ENCODE measurements at places on chromosomes 11 and 22.
A peak's percentile ranks its signal among the peaks of the same experiment; 100 is the strongest.

GRCh38 chr22:28930357-28931007, 47.1 kb downstream of the ZNRF3 start:
- no peak for DNase-seq

DNA sequence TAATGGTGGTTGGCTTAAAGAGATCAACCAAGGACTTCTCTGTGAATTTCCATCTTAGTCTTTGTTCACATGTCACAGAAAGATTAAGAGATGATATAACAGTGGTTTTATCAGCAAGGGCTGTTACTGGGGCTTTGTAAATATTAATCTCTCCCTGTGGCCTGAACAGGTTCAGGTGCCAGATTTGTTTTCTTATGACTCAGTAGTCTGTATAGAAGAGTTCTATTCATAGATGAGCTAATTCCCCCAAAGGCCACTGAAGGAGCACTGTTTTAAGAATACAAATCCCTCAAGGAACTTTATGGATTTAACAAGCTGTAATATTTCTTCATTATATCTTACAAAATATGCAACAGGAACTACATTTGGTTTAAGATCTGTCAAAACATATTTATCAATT, 50.4 kb downstream of the TCP11L1 start:
- no peak for DNase-seq

- DNase-seq = no peak
Observed at GRCh38 chr11:27184458-27185312, 144.1 kb downstream of the BBOX1 start.

GRCh38 chr11:28009996-28010395, 98.0 kb downstream of the KIF18A start:
- no peak for DNase-seq

DNA sequence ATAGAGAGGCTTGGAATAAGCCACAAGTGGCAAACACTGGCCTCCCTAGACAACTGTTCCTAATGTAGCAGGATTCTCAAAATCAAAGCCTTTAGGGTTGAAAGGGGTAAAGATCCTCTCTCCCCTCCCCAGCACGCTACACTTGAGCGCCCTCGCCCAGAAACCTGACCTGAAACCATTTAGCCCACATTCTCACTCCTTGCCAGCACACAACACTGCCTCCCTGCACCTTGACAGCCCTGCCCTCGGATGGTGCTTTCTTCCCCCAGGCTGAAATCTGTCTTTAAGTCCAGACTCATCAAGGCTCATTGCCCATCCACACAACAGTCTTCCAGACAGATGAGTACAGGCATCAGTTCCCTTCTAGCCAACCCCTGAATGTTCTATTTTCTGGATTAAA, 26.5 kb downstream of the CWC15 start:
- no peak for DNase-seq

DNA sequence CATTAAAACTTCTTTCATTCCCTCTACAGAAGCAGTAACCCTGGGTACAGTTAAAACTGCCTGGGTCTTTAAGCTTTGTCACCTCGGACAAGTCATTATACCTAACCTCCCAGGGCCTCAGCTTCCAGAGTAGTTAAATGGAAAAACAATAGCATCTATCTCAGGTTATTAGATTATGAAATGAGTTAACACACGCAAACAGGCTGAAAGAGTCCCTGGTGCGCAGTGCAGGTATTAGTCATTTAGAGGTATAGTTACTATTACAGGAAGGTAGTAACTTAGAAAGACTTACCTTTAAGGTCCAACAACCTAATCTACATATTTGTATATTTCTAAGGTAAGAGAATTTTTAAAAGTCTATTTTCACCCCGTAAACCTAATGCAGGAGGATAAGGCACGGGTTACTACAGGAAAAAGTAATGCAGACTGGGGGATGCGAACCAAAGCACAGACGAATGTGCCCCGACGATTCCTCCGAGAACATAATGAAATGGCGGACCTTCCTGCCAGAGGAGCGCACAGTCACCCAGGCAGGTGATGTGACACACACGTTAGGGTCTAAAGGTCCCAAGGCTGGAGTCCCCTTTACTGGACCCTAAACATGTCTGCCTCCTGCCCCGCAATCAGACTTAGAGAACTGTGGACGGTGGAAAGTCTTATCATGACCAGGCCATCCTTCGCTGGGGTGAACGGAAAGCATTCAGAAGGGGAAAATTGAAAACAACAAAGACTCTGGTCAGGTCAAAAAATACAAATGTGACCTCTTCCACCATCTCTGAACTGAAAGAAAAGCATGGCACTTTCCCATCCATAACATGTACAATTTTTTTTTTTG, 1.3 kb downstream of the NAP1L4 start:
- no peak for DNase-seq

- no peak for DNase-seq
Observed at GRCh38 chr11:132451942-132452601, 1080.2 kb downstream of the OPCML start.

DNA sequence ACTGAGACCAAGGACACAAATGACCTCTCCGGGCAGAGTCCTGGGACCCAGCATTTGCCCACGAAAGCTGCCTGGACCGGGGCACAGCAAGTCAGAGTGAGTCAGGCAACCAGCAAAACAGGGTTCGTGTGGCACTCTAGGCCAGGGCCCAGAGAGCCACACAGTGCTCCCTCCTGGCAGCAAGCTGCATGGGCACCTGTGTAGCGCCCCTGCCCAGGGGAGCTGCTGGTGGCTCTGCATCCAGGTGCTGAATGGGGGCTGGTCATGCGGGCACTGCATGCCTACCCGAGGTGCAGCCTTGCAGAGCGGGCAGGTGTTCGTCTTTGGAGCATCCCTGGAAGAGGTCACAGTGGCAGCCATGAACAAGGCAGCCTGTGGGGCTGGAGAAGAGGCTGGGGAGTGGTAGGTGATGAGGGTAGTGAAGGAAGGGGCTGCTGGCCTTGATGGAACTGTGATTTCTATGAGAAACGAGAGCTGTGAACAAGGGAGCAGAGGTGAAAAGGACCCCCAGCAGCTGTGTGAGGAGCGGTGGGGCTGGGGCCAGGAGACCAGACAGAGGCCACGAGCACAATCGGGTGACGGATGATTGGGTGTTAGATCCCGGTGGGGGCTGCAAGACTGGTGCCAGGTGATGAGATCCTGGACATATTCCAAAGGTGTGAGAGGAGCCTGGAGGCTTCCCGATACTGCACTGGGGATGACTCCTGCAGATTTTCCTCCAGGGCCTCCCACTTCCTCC, 63.3 kb downstream of the DGCR2 start:
- no peak for DNase-seq

- no peak for DNase-seq
Observed at GRCh38 chr11:82747471-82747870, 13.8 kb upstream of the FAM181B start.

GRCh38 chr22:21571679-21572078, 4.2 kb downstream of the UBE2L3 start:
- DNase-seq = no peak

DNA sequence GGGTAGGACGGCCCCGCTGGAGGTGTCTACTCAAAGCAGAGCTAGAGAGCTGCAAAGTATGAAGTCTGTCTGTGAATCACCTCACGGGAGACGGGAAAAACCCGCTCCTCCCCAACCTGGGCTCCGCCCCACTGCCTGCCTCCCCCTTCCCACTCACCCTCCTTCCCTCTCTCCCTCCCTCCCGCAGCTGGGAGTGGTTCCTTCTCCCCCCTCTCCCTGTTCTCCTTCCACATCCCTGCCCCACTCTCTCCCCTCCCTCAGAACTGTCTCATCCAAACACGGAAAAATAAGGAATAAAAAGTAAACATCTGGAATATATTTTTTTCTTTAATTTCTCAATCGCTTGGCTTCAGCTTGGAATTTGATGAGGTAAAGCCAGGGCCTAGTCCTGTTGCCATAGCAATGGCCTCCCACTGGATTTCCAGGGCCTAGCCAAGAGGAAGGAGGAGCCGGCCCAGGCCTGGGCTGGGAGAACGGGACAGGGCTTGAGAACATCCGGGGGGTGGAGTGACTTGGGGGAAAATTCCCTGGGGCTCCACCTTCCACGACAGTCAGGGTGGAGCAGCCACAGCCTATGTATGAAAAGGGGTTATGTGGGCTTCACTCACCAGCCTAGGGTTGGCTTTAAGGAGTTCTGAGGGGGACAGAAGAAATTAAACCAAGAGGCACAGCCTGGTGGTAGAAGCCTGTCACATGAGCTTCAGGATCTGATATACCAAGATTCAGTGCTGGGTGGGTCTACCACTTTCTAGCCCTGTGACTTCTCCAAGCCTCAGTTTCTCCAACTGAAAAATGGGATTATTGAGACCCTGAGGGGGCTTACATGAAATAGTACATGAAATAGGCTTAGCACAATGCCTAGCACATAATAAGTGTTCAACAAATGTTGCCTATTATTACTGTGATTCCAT, 2.2 kb downstream of the TNKS1BP1 start:
- DNase-seq = no peak

DNA sequence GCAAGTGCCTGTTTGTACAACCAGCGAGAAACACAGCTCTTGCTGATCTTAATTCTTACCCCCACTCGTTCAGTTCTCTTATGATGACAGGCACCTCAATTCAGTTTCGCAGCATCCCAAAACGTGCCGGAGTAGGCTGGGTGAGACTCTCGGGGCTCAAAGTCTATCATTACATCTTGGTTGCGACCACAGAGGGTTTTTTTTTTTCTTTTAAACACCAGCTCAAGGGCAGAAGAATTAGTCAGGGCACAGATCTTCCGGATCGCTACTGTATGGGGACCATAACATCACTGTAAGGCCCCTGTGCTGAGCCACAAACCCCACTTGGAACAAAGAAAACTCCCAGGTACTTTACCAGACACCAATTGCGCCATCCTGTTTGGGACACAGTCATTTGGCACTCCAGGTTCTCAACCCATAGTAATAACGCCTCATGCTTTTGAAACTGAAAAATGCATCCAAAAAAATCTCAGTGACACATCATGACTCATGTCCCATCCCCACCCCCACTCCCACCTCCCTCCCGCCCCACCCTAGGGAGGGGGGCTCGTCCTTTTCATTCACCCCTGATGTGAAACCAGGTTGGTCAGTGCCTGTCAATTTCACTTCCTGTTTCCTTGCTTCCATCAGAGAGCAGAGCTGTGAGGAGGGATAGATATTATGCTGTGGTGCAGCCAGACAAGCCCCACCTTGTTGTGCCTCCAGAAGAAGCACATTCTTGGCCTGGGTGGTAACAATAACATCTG, 41.0 kb upstream of the CD5 start:
- DNase-seq = peak; percentile 14

DNA sequence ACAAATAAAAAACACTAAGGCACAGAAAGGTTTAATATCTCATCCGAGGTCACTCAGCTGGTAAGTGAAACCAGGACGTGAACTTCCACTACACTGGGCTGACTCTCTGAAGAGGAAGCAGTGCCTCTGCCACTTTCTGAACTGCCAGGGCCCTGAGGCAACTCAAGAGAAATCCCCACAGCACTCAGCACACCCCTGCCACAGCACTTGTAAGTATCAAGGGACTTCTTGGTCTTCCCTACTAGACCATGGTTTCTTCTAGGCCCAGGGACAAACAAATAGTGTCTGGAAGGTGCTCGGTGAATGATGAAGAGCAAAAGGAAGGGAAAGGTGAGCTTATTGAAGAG, 49.7 kb downstream of the RPL27A start:
- DNase-seq = no peak

- no peak for DNase-seq
Observed at GRCh38 chr11:75194147-75194546, 43.2 kb downstream of the SLCO2B1 start.

DNA sequence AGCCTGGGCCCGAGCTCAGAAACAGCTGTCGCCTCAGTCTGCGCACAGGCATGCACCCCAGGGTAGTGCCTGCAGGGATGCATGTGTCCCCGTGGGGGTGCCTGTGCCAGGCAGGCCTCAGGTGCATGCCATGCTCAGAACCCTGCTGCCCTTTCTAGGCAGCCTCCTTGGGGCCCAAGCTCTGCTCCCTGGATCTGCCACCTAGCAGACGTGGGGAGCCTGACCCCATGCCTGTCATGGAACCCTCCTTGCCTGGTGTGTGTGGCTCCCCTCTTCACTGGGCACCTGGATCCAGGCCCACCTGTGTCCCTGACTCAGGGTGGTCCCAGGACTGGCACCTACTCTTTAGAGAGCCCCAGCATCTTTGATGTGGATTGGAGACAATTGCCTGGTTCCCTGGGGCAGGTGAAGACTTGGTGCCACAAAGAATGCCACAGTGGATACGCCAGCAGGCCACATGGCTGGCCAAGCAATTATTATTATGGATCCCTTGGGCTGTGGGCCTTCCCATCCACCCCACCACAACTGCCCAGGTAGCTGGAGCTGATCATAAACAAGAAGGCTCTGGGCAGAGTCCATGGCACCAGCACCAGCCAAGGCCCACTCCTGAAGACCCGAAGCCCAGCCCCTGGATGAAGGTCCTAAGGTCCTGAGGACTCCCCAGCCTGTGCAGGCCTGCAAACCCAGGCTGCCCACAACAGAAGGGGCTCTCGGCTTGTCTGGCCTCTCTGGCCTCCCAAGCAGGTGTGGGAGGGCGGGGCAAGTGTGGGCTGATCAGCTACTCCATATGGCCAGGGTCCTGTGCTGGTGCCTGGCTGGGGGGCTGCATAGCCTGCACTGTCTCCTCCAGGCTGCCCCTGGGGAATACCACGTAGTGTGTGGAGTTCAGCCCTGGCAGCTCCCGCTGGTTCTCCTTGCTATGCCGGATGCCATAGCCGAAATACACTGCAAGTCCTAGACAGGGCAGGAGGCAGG, 3.8 kb downstream of the SLC7A4 start:
- no peak for DNase-seq

- no peak for DNase-seq
Observed at GRCh38 chr22:30575859-30576258, 1.4 kb upstream of the GAL3ST1 start.

DNA sequence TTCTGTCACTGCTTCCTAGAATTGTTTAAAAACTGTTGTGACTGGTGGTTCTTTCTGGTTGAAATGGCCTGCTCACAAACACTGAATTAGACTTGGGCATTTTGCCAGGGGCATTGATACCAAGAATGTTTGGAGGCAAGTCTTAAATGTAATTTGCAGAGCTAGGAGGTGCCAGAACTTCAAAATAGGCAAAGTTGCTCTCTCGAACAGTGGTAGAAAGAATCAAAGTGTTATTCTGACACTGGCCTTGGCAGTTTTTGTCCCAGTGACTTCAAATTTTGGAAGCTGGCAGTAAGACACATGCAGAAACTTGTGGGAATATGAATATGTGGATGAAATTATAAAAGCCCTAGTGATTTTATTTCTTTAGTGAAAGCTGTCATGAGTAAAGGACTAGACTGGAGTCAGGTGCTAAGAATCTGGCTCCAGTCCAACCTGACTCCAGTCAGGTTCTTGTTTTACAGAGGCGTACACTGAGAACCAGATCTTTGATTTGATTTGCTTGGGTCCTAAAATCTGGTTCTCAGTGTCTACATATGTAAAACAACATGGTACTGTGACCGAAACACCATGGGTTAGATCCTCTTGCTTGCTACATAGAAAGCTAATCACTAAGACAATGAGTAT, 20.9 kb downstream of the SVIP start:
- DNase-seq = no peak
